ENCODE measurements at places on chromosomes 6 and 20.

DNA sequence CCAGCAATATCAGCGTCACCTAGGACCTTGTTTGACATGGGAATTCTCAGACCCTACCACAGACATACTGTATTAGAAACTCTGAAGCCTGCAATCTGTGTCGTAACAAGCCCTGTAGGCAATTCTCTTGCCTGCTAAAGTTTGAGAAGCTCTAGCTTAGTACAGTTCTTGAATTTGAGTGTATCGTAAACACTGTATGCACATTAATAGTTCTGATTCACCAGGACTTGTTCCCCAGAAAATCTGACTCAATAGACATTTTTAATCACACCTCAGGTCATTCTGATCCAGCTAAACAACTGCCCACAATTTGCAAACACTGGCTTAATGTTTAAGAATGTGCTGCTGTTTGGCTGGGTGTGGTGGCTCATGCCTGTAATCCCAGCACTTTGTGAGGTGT is 414.3 kb downstream of the TFAP2A start:
- no peak for DNase-seq

DNA sequence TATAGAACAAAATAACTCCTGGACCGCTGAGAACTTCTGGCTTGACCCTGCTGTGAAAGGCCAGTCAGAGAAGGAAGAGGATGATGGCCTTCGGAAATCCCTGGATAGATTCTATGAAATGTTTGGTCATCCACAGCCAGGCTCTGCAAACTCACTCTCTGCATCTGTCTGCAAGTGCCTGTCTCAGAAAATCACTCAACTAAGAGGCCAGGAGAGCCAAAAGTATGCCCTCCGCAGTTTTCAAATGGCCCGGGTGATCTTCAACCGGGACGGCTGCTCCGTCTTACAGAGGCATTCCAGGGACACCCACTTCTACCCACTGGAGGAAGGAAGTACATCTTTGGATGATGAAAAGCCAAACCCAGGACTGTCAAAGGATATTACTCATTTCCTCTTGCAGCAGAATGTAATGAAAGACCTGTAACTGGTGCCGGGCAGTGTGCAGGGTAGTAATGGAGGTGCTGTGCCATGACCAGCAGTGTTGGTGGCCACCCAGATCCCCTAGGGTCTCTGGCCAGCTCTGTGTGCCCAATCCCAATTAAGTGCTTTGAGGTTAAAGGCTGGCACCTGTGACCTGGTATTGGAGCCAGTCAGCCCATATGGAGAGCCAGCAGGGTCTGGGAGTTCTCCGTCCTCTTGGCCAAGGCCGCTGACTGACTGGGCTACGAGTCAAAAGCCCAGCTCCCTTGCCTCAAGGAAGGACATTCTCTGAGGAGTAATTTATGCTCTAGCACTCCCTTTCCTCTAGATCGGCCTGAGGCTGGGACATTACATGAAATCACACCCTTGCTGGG is 87.1 kb downstream of the TRMT6 start:
- no peak for DNase-seq

- no peak for DNase-seq
These were observed 437.3 kb downstream of the HDGFL1 start for GRCh38 chr6:23006656-23007055.

GRCh38 chr6:164825386-164825785 is 484.0 kb downstream of the C6orf118 start:
- no peak for DNase-seq

DNA sequence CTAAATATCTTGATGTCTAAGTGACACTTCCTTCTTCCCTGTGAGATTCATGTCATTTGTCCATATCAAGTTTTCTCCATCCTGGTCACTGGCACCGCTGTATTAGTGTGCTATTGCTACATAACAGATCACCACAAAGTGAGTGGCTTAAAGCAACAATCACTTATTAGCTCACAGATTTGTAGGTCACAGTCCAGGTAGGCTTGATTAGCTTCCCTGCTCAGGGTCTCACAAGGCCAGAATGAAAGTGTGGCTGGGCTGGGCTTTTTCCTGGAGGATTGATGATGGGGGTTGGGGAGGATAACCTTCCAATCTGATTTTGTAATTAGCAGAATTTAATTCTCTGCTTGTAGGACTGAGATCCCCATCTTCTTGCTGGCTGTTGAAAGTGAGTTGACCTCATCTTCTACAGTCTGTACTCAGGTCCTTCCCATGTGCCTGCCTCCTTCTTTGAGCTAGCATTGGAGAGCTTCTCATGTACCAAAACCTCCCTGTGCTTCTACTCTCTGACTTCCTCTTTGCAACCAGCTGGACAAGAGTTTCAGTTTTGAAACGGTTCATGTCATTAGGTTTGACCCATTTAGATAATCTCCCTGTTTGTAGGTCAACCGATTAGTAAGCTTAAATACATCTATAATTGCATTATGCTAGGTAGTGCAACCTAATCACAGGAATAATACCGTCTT is 152.4 kb upstream of the MAN1A1 start:
- DNase-seq = no peak

- DNase-seq = peak; percentile 15
These were observed 1.8 kb upstream of the HLA-DQB1 start for GRCh38 chr6:32668226-32668747.

GRCh38 chr6:160739955-160740354 is 37.9 kb downstream of the PLG start:
- no peak for DNase-seq

DNA sequence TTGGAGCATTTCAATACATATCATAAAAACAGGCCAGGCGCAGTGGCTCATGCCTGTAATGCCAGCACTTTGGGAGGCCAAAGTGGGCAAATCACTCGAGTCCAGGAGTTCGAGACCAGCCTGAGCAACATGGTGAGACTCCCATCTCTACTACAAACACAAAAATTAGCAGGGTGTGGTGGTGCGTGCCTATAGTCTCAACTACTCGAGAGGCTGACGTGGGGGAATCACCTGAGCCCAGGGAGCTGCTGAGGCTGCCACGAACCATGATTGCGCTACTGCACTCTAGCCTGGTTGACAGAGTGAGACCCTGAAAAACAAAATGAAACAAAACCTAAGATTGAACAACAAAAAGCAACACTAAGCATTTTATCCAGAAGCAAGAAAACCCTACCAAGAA is 47.2 kb downstream of the BACH2 start:
- DNase-seq = no peak

DNA sequence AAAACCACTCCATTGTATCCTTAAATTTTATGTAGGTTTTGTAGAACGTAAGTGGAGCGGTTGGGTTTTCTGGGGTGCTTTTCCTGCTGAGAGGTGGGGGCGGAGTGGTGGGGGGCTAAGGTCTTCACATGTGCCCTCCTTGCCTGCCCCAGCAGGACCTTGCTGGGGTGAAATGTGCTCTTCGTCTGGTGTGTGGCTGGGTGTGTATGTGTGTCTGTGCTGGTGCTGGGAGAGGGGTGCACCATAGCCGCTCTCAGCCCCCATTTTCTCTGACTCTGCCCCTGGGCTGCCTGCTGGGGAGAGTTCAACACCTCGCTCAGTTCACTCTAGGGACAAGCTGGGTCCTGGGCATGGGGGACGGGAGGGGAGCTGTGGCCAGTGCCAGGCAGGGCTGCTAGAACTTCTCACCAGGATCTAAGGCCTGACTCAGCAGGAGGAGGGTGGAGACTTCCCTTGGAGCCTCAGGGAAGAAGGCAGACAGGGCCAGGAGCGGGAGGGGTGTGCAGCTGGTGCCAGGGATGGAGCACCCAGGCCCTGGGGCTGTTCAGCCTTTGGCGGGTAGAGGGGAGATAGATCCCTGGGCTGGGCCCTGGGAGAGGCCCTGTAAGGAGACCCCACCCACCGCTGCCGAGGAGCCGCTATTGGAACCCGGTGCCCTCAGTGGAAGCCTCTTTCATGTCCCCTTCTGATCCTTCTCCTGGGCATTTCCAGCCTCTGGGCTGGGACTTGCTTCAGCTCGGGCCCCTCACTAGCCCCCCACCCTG is 4.8 kb downstream of the SOX18 start:
- no peak for DNase-seq
